ENCODE measurements at places on chromosomes 3 and 15.

- no peak for DNase-seq
- no peaks in the 10 kb centered on the region for H3K27me3 ChIP-seq
- H3K27ac ChIP-seq, result no peak overlapping the region
- no peak overlapping the region for H3K4me3 ChIP-seq
- H3K36me3 ChIP-seq, result peaks cover 43% of the 10 kb centered on the region
Observed at GRCh38 chr3:66397745-66398144, 103.1 kb downstream of the LRIG1 start.

DNA sequence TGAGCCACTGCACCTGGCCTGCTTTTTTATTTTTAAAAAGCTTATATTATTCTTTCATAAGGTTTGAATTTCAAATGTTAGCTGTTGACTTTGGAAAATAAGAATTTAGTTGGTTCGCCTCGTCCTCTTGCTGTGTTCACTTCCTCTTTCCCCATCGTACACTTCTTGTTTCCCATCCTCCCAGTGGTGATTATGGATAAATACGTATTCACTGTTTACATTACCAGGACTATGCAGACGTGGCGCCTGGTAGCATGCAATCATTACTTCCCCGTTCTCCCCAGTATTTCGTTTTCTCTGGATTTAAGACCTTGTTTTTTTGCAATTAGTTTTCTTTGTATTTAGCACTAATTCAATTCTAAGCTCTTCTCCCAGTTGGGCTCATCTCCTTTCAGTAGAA is 70.1 kb downstream of the LMLN start:
- no peaks in the 10 kb centered on the region for H3K4me1 ChIP-seq
- no peaks in the 10 kb centered on the region for H3K27me3 ChIP-seq
- H3K36me3 ChIP-seq, result no peaks in the 10 kb centered on the region
- no peak overlapping the region for H3K27ac ChIP-seq
- no peak overlapping the region for H3K4me3 ChIP-seq
- DNase-seq, result no peak

- peaks cover 67% of the 10 kb centered on the region for H3K36me3 ChIP-seq
- DNase-seq, result no peak
- peak overlapping the region; percentile 92 for H3K27ac ChIP-seq
- peaks cover 59% of the 10 kb centered on the region for H3K4me1 ChIP-seq
- peaks cover 2% of the 10 kb centered on the region for H3K27me3 ChIP-seq
Observed at GRCh38 chr3:184333190-184333589, 4.2 kb upstream of the FAM131A start.

GRCh38 chr15:84949845-84950569 is 31.6 kb upstream of the PDE8A start:
- peaks cover 4% of the 10 kb centered on the region for H3K27me3 ChIP-seq
- no peaks in the 10 kb centered on the region for H3K4me1 ChIP-seq
- DNase-seq, result no peak
- H3K4me3 ChIP-seq, result no peak overlapping the region
- no peak overlapping the region for H3K27ac ChIP-seq

- no peak overlapping the region for H3K27ac ChIP-seq
- no peak for DNase-seq
- H3K36me3 ChIP-seq, result no peaks in the 10 kb centered on the region
- no peaks in the 10 kb centered on the region for H3K4me1 ChIP-seq
- H3K4me3 ChIP-seq, result no peak overlapping the region
Observed at GRCh38 chr3:8739757-8740504, 6.3 kb downstream of the CAV3 start.

GRCh38 chr3:49339581-49339940 is 292 bp downstream of the USP4 start:
- no peaks in the 10 kb centered on the region for H3K27me3 ChIP-seq
- H3K27ac ChIP-seq, result peak overlapping the region; percentile 100
- peak overlapping the region; percentile 92 for H3K4me3 ChIP-seq
- DNase-seq, result no peak

GRCh38 chr15:39181940-39182339 is 398.9 kb upstream of the THBS1 start:
- H3K4me3 ChIP-seq, result no peak overlapping the region
- DNase-seq, result no peak
- no peaks in the 10 kb centered on the region for H3K36me3 ChIP-seq
- peaks cover 20% of the 10 kb centered on the region for H3K27me3 ChIP-seq
- no peak overlapping the region for H3K27ac ChIP-seq

DNA sequence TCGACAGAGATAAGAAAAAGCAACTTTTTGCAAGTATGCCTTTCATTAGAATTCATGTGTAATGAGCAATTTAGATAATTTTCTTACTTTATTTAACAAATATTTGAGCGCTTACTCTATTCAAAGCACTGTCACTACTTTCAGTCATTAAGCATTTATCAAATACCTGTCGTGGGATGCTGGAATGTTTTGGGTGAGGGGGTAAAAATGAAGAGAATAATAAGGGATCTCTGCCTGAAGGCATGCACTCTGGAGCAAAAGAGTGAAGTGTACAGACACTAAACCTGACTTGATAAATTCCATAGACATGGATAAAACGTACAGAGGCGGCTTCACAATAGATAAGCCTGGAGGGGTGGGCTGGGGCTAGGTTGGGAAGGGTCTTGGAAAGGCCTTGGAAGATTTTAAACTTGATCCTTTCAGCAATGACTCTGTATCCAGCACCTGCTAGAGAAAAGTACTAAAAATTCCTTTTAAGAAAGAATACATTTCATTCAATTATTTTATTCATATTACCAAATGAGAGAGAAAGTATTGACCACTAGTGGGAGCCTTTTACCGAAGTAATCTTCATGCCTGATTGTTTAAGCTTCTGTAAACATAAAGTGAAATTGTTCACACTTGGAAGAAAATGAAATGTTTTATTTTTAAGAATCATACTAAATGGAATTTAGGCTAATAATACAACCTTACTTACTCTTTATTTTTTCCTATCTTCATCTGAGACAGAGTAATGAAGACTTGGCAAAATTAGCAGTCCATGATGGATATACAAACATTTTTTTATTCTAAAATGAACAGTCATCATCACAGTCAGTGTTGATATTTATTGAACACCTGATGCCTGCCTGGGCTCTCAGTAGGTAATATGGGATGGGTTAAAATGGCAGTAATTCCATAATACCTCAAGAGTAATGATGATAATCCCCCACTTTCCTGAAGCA is 113.2 kb downstream of the PPP2R3A start:
- H3K27me3 ChIP-seq, result peaks cover 5% of the 10 kb centered on the region
- no peak for DNase-seq
- peaks cover 4% of the 10 kb centered on the region for H3K4me1 ChIP-seq

DNA sequence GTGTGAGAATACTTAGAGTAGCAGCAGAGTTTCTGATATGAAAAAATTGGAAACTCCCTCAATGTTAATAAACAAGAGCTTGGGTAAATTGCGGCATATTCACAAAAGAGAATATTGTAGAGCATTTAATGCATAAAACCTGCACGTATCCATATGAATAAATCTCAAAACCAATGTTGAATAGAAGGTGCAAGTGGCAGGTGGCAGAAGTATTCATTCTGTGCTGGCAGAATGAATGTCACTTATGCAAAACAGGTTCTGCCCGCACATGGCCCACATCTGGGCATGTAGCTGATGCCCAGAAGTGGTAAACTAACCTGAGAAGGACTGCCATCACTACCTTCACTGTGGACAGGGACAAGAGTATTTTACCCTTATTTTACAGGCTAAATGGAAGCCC is 14.1 kb upstream of the PRSS50 start:
- no peak overlapping the region for H3K27ac ChIP-seq
- H3K4me1 ChIP-seq, result no peaks in the 10 kb centered on the region
- no peak overlapping the region for H3K4me3 ChIP-seq
- no peaks in the 10 kb centered on the region for H3K36me3 ChIP-seq
- no peak for DNase-seq
- H3K27me3 ChIP-seq, result peaks cover 6% of the 10 kb centered on the region

GRCh38 chr3:184598574-184598927 is 37.0 kb downstream of the EPHB3 start:
- no peaks in the 10 kb centered on the region for H3K36me3 ChIP-seq
- no peaks in the 10 kb centered on the region for H3K4me1 ChIP-seq
- peaks cover 32% of the 10 kb centered on the region for H3K27me3 ChIP-seq
- H3K4me3 ChIP-seq, result no peak overlapping the region
- no peak for DNase-seq

DNA sequence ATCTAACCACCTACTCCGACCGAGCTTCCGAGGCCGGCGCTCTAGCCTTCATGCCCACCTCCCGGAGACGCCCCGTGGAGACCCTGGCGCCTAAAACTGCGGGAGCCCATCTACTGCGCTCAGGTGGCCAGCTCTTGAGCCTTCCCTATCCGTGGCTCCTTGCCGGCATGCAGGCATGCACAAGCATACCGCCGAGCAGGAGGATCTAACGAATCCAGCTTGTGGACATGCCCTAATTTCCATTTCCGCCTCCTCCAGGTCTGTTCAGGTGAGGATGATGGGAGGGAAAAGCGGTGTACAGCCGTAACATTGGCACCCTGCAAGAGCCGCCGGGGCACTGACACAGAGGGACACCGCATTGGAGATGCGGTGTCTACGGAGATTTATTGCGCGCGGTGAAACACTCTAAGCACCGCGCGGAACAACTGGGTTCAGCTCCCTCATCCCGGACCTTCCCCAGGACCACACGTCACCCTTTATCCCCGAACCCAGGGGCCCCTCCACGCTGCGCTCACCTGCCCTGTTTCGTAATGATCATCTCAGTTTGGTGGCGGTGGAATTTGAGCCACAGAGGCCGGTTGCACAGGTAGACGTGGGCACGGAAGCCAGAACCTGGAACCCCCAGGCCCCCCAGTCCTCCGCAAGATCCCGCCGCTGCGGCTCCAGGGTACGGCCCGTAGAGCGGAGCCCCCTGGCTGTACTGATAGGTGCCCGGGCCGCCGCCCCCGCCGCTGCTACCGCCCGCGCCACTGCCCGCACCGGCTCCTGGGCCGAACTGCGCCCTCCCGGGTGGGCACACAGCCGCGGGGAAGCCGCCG is 1.0 kb downstream of the EOMES start:
- peaks cover 29% of the 10 kb centered on the region for H3K36me3 ChIP-seq
- H3K4me1 ChIP-seq, result peaks cover 44% of the 10 kb centered on the region
- peak overlapping the region; percentile 69 for H3K27ac ChIP-seq

DNA sequence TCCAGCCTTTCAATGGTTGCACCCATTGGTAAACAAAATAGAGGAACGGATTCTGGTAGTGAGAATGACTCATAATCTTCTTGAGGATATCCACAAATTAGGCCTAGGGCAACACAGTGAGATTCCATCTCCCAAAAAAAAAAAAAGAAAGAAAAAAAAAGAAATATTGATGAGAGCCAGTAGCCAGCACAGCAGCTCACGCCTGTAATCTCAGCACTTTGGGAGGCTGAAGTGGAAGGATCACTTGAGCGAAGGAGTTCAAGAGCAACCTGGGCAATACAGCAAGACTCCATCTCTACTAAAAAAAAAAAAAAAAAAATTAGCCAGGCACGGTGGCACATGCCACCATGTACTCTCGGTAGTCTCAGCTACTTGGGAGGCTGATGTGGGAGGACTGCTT is 51.9 kb downstream of the DENND4A start:
- peaks cover 19% of the 10 kb centered on the region for H3K4me1 ChIP-seq
- no peak overlapping the region for H3K4me3 ChIP-seq
- peaks cover 24% of the 10 kb centered on the region for H3K36me3 ChIP-seq
- no peak overlapping the region for H3K27ac ChIP-seq

GRCh38 chr3:182464513-182465145 is 328.7 kb upstream of the ATP11B start:
- H3K27ac ChIP-seq, result no peak overlapping the region
- H3K4me1 ChIP-seq, result no peaks in the 10 kb centered on the region
- no peak for DNase-seq
- no peaks in the 10 kb centered on the region for H3K36me3 ChIP-seq
- H3K4me3 ChIP-seq, result no peak overlapping the region
- peaks cover 2% of the 10 kb centered on the region for H3K27me3 ChIP-seq

DNA sequence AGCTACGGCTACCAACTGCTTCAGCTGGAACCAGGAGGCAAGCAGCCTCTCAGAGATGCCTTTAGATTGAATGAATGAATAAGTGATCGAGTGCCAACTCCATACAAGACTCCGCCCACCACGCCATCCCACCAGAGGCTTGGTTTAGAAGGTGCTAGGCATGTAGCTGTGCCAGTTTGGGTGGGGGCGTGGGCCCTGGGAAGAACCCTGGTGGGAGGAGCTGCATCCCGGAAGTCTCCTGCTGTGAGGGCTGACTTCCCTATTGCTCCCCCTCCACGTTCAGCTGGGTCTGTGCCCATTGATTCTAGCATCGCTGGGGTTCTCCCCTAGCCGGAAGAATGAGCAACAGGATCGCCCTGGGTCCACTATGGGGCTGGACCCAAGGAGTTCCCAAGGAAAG is 20.9 kb downstream of the LINGO1 start:
- no peaks in the 10 kb centered on the region for H3K4me1 ChIP-seq
- no peak for DNase-seq
- H3K27me3 ChIP-seq, result no peaks in the 10 kb centered on the region
- no peak overlapping the region for H3K27ac ChIP-seq
- no peaks in the 10 kb centered on the region for H3K36me3 ChIP-seq

GRCh38 chr3:177426878-177427495 is 229.7 kb upstream of the TBL1XR1 start:
- peak overlapping the region; percentile 20 for H3K4me3 ChIP-seq
- peak; percentile 65 for DNase-seq
- H3K4me1 ChIP-seq, result peaks cover 29% of the 10 kb centered on the region
- peaks cover 2% of the 10 kb centered on the region for H3K36me3 ChIP-seq

GRCh38 chr15:29792426-29793159 is 29.7 kb downstream of the TJP1 start:
- H3K4me3 ChIP-seq, result no peak overlapping the region
- no peak for DNase-seq
- no peaks in the 10 kb centered on the region for H3K36me3 ChIP-seq
- H3K27me3 ChIP-seq, result peaks cover 6% of the 10 kb centered on the region
- H3K4me1 ChIP-seq, result no peaks in the 10 kb centered on the region

DNA sequence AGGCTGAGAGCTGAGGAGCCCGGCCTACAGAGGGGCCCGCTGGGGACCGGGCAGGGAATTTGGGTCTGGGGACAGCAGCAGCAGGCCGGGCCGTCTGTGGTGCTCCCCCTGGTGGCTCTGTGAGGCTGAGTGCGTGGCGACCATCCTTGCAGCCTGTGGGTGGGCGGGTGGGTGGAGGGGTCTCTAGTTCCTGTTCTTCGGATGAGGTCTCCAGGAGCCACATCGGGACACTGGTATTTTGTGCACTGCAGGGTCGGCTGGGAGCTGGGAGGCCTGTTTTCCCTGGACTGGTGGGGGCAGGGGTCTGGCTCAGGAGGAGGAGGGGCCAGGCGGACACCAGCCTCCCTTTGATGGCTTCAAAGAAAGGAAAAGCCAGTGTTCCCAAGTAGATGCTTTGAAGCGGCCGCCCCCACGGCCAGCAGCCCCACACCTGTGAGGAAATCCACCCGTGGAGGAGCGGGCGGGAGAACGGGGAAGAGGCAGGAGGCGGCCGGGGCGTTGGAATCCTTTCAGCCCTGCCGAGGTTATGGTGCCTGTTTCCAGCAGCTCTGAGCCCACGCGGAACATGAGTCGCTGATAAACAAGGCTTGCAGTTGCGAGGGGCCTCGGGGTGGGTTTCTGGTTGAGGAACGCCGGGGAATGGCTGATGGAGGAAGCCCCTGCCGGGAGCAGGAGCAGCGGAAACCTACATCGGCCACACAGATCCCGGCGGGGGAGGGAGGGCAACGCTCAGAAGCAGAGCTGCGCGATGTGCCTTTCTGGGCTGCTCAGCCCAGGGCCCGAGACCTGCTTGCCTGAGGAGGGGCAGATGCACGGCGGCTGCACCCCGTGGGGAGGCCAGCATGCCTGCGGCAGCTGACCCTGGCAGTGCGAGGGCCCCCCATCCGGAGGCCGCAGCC is 154.3 kb downstream of the NSMCE3 start:
- H3K36me3 ChIP-seq, result no peaks in the 10 kb centered on the region
- peaks cover 4% of the 10 kb centered on the region for H3K27me3 ChIP-seq
- H3K4me1 ChIP-seq, result no peaks in the 10 kb centered on the region
- no peak overlapping the region for H3K27ac ChIP-seq

All from activated T-helper 1 cell treated with anti-CD3 and anti-CD28 coated beads, Interleukin-12 subunit alpha, Interleukin-12 subunit beta, Interleukin-2, Interleukin-4 antibody, amounts not matched to agents 30 ng/mL and 10 ng/mL and 1 ng/mL, durations not matched to agents 14 hours and 24 hours and 36 hours (primary cell).